Articular chondrocyte of knee joint (primary cell): ENCODE measurements at places on chromosomes 4 and X. TPM values are rescaled to one million over a fixed set of nuclear protein-coding genes. Genes with fewer than 3 reads are reported as not detected.

Gene NEXMIF
- 0.32 and 0.39 TPM in 2 replicates for total RNA-seq

Gene HTN3
- total RNA-seq, result not detected in 2 replicates

Gene CLDN22
- total RNA-seq, result not detected in 2 replicates

Gene FOXR2
- not detected in 2 replicates for total RNA-seq

Gene GNRHR
- not detected in 2 replicates for total RNA-seq

Gene FGF13
- total RNA-seq, result 0.52 and 1.5 TPM in 2 replicates

Gene MGAT4D
- not detected in 2 replicates for total RNA-seq

Gene DCHS2
- 0.11 and 0.13 TPM in 2 replicates for total RNA-seq

Gene TEX11
- under 0.01 TPM in 1 of 2 replicates, not detected in the other for total RNA-seq

Gene GUF1
- total RNA-seq, result 16.5 and 17.5 TPM in 2 replicates

Gene GPR50
- total RNA-seq, result not detected in 2 replicates

Gene ODAPH
- not detected in 2 replicates for total RNA-seq

Gene NDNF
- total RNA-seq, result 35.4 and 39.5 TPM in 2 replicates
